ENCODE measurements at places on chromosomes 16 and 17.

- DNase-seq: no peak
Measured at GRCh38 chr17:64634218-64634617, 27.9 kb downstream of the SMURF2 start.

- DNase-seq: no peak
Measured at GRCh38 chr17:1119924-1120323, 59.9 kb downstream of the ABR start.

DNA sequence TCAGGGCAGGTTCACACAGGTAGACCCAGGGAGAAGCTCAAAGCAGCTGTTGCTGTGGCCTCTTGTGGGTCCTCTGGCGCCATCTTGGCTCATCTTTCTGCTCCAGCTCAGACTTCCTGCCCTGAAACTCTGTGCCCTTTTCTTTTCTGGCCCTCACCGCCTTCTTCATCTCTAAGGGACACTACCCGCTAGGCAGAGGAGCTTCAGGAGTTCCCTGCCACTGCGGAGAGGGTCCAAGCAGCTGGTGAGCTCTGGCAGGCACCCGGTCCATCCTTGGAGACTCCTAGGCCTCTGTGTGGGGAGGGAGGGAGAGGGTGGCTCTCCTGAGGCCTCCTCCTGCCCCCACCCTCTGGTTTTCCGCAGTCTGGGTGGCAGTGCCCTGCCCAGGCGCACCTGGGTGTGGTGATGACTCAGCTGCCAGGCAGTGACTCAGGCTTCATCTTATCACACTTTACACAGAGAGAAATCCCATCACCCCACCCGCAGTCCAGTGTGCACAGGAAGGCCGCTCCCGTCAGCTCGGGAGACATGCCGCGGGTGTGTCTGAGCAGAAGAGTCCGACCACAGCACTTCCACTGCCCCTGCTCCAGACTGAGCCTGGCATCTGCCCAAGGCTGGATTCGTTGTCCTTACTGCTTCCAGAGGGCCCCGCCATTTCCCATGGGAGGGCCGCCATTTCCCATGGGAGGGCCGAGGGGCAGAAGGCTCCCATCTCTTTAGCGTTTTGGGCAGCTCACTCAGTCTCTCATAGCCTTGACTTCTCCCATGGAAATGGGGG, 7.3 kb downstream of the NT5C start:
- peak; percentile 18 for DNase-seq

DNA sequence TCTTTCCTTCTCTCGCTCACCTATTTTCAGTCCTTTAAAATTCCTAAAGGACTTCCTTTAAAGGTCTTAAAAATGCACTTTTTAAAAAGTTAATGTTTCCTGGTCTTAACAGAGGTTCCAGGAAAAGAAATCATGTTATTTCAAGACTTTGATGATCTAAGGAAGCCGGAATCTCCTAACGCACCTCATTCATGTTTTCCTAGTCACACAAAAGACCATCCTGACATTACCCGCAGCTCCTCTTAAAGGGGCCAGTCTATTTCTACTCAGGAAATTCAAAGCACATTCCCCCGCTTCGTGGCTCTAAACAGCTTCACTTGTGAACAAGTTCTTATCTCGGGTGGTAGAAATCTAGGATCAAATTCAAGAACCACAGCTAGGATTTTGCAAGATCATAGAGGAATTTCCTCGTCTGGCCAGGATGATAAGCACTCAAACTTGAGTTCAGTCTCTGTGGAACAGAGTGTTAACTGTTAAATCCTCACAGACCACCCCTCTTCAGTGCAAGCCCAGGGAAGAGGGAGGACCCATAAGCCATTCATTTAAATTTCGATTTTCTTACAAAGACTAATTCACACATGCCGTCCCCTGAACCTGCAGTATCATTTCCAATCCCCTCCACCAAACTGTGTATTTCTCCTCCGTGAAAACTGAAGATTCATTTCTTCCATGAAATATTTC, 137.1 kb upstream of the AXIN2 start:
- peak; percentile 76 for DNase-seq

GRCh38 chr17:1241929-1242328, 28.3 kb upstream of the BHLHA9 start:
- peak; percentile 50 for DNase-seq

GRCh38 chr16:68417711-68418301, 30.5 kb downstream of the SMPD3 start:
- DNase-seq: no peak

DNA sequence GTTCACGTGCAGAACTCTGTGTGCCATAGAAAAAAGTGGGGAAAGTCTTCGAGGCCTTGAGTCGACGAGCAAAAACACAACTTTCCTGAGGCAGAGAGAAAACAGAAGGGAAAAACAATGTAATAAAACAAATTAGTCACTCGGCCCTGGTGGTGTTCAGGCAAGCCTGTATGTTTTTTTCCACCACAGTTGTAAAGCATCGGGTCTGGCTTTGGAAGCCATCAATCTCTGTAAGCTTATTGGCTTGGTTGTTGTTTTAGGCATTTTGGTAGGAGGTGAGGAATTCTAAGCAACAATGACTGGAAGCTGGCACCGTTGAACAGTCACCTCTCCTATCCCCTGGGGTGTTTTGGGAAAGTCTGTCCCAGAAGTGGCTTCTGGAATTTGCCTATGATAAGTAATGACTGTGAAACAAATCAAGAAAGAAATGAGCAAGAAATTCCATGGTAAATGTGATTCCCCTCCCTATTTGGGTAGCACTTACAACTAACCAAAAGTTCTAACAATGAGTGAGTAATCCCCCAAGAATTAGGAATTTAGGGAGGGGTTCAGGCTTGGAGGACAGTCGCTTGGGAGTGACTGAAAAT, 2.8 kb downstream of the CDH13 start:
- peak; percentile 34 for DNase-seq

DNA sequence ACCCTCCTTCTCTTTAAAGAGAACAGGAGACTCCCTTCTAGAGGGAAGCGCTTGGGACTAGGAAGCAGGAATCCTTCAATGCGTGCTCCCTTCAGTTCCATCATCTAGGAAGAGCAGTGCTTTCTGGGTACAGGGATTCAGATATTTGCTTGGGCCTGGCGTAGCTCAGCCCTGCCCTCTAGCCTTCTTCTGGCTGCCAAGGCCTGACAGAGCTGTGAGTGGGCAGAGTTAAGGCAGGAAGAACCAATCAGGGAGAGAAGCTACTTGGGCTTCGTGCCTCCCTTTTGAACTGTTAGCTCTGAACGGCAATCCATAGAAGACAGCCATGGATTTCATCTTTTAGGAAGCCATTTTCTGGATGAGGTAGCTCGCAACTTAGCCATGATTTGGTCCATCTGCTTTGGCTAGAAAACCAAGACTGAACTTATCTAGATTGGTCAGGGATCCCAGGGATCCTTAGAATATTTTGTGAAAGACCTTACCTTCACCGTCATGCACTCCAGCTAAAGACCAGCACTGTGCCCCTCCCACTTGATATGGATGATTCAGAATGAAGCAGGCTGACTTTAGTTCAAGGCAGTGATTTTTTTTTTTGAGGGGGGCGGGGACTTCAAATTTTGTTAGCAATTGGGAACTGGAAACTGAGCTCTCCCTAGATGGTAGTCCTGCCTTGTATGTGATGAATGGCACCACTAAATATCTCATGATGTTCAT, 2.5 kb upstream of the CORO6 start:
- peak; percentile 35 for DNase-seq

DNA sequence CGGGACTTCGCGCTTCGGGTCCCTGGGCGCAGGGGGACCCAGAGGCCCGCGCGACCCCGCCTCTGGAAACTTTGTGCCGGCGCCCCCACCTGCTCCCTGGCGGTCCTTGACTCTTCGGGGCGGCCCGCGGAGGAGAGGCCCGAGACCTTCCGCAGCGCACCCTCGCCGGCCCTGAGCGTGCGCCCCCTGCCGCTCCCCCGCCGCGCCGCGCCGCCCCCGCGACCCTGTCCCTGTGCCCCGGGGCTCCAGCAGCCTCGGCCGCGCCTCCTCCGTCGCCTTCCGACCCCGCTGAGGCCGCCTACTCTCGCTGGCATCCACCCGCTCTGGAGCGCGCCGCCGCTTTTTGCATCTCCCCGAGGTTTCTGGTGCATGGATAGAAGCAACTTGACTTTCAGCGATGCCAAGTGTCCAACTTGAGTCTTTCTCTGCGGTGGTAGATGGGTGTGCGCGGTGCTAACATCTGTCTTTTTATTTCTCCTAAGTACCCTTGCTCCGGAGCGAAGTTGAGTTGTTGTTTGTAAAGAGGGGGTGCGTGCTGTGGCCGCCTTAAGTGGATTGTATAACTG, 414 bp downstream of the DUSP14 start:
- peak; percentile 45 for DNase-seq

DNA sequence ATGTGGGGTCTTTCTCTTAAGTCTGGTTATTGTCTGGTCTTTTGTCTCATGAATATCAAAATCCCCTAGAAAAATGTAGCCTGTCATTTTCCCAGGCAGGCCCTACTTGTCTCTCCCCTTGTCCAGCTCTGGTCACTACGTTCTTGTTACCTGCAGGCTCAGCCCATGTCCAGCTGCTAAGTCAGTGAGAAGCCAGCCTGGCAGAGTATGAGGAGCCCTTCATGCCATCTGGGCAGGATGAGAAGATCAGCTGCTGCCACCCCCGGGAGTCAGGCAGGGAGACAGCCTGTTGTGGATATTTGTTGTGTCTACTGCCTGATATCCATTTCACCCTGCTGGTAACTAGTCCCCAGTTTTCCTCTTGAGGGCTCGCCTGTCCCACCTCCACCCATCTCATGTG, 88.9 kb downstream of the ASIC2 start:
- DNase-seq: no peak

GRCh38 chr16:46850619-46851555, 19.9 kb upstream of the C16orf87 start:
- no peak for DNase-seq

DNA sequence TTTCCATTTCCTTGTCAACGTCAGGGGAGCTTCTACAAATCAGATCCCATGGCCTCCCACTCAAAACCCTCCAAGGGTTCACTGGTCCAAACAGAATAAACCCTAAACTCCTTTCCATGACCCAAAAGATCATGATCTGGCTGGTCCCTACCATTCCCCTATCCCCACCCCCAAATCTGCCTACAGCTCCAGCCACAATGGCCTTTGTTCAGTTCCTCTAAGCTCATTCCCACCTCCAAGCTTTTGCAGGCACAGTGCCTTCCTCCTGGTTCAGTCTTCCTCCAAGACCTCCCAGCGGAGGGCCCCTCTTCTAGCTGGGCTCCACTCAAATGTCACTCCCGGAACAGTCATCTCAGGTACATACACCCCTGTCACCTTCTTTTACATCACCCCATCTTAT, 2.0 kb downstream of the GPRC5B start:
- no peak for DNase-seq

DNA sequence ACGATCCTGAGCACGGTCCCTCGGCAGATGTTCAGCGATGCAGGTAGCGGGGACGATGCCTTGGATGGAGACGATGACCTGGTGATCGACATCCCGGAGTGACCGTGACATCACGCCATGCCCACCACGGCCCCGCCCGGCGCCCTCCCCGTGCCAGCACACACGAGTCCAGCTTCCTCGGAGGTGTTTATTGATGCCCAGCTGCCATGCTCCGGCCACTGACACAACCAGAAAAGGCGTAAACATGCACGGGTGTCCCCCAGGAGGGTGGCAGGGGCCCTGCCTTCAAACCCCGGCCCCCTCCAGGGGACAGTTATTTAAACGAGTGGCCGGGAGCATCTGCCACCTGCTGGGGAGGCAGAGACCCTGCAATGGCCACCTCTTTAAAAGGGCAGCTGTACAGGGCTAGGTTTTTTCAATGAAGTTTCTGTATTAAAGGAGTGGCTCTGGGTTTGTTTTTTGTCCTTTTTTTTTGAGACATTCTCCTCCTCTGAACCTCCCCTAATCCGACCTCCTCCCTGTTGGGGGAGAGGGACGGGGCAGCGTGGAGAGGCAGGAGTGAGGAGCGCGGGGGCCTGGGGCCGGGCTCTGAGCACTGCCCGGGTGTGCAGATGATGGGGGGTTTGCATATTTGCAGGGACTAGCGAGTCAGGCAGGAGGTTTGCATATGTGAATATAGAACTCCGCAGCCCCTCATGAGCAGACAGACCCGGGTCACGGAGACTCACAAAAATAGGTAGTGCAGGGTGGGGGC, 5.3 kb downstream of the DOC2A start:
- peak; percentile 31 for DNase-seq

GRCh38 chr16:66065925-66066324, 300.6 kb upstream of the CDH5 start:
- DNase-seq: no peak

DNA sequence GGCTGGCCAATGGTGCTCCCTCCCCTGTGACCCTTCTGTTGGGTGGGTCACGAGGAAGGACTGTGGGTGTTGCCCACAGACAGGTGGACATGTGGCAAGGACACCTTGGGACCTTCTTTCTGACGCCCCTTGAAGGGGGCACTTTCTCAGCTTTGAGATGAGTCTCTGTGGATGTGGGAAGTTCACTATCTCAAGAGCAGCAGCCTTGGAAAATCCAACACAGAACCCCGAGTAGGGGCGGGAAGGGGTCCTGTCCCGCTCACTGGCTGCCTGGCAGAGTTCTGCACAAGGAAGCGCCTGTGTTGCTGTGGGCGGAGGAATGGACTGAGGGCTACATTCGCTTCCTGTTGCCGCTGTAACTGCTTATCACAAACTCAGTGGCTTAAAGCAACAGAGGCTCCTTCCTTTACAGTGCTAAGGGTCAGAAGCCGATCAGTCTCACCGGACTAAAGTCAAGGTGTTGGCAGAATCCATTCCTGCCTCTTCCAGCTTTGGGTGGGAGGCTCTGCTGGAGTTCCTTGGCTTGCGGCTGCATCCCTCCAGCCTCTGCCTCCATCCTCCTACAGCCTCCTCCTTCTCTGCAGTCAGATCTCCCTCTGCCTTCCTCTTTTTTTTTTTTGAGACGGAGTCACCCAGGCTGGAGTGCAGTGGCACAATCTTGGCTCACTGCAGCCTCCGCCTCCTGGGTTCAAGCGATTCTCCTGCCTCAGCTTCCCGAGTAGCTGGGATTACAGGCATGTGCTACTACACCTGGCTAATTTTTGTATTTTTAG, 305.2 kb downstream of the SEC14L1 start:
- DNase-seq: peak; percentile 56

- peak; percentile 52 for DNase-seq
Measured at GRCh38 chr16:3879887-3880564, 487 bp downstream of the CREBBP start.

- peak; percentile 79 for DNase-seq
Measured at GRCh38 chr16:66899945-66900710, 18.6 kb downstream of the CDH16 start.

GRCh38 chr17:42289611-42290181, 1.4 kb downstream of the STAT5A start:
- no peak for DNase-seq

- no peak for DNase-seq
Measured at GRCh38 chr17:2028737-2029136, 1.2 kb upstream of the DPH1 start.

All from IMR-90 (cell line).